ENCODE measurements at places on chromosomes 6 and 20.

GRCh38 chr20:34852298-34852697 is 20.4 kb downstream of the GGT7 start:
- DNase-seq, result no peak

- peak; percentile 86 for DNase-seq
Measured at GRCh38 chr20:62740286-62741141, 31.9 kb downstream of the NTSR1 start.

DNA sequence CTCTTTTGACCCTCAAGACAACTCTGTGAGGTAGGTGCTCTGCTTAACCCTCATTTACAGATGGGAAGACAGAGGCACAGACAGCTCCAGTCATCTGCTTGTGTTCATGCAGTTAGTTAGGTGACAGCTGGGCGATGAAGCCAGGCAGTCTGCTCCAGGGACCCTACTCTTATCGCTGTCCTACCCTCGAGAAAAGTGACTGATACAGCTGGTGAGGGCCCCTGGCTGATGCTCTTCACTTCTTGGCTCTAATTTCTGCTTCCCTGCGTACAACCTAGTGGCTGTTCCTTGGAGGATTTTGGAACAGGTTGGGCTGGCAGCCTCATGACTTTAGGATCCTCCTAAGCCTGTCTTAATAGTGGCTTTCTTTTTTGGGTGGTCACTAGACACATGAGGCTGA is 9.1 kb upstream of the TJAP1 start:
- no peak for DNase-seq

GRCh38 chr6:72219536-72219935 is 333.2 kb downstream of the RIMS1 start:
- DNase-seq, result no peak

DNA sequence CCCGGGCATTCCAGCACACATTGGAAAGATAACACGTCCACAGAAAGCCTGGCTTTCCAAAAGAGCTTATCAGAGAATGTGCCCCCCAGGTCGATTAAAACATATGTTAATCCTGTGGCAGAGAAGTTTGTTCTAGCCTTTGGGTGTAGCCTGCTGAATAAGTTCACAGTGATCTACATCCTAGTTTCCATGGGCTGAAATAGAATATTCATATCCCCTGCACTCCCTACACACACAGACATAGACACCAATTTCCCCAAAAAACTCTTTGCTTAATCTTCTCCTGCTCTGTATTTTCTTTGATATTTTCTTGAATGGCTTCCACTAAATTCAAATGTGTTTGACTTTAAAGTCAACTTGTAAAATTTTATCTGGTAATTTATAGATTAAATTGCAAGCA is 1.6 kb downstream of the LPA start:
- DNase-seq, result no peak

DNA sequence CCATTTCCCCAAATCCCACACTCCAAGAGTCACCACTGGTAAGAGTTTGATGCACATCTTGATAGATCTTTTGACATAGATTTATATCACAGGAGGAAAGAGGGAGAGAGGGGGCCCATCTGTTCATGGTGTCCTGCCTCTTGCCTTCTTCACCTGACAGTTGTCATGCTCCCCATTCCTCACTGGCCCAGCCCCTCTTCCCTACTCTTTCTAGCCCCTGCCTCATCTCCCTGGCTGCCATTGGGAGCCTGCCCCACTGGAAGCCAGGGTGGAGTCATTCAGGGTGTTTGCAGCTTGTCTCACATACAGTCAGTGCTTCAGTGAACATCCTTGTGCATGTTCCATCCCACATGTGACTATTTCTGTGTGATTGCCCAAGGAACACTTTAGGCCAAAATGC is 27.6 kb downstream of the SIRPA start:
- no peak for DNase-seq

DNA sequence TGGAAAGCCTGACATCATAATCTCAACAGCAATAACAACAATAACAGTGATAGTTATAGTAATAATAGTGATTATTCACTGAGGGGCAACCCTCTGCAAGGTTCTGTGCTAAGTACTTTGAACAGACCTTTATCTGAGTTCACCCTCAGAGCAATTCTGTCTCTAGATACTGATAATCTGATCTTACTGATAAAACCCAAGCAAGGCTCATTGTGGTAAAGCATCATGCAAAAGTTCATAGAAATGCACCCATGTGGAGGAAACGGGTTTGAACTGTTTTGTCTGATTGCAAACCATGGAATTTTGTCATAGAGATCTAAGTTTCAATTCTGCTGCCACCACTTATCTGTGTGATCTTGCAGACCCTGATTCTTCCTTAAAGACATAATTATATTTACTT is 1.3 kb upstream of the KIAA0408 start:
- DNase-seq, result no peak

- DNase-seq, result no peak
Measured at GRCh38 chr6:144574796-144575195, 289.7 kb downstream of the UTRN start.

GRCh38 chr6:153102605-153103318 is 28.3 kb downstream of the RGS17 start:
- no peak for DNase-seq

- DNase-seq, result no peak
Measured at GRCh38 chr6:12371641-12372146, 81.5 kb downstream of the EDN1 start.

GRCh38 chr20:17530716-17531664 is at the start of gene BFSP1:
TSS of gene BFSP1 (minus strand) at chr20:17531379. CDS start at chr20:17531329, 50 bp downstream.
- DNase-seq, result no peak

- no peak for DNase-seq
Measured at GRCh38 chr6:110728501-110728900, 86.8 kb downstream of the CDK19 start.

GRCh38 chr6:47724300-47724699 is 25.9 kb downstream of the ADGRF4 start:
- no peak for DNase-seq

GRCh38 chr6:165566088-165566828 is 96.8 kb downstream of the PDE10A start:
- DNase-seq, result no peak

DNA sequence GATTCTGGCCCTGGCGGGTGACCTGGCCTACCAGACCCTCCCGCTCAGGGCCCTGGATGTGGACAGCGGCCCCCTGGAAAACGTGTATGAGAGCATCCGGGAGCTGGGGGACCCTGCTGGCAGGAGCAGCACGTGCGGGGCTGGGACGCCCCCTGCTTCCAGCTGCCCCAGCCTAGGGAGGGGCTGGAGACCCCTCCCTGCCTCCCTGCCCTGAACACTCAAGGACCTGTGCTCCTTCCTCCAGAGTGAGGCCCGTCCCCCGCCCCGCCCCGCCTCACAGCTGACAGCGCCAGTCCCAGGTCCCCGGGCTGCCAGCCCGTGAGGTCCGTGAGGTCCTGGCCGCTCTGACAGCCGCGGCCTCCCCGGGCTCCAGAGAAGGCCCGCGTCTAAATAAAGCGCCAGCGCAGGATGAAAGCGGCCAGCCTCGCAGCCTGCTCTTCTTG is 868 bp upstream of the SLC2A4RG start:
- DNase-seq, result peak; percentile 39

- DNase-seq, result no peak
Measured at GRCh38 chr6:6284221-6284966, 36.1 kb downstream of the F13A1 start.

DNA sequence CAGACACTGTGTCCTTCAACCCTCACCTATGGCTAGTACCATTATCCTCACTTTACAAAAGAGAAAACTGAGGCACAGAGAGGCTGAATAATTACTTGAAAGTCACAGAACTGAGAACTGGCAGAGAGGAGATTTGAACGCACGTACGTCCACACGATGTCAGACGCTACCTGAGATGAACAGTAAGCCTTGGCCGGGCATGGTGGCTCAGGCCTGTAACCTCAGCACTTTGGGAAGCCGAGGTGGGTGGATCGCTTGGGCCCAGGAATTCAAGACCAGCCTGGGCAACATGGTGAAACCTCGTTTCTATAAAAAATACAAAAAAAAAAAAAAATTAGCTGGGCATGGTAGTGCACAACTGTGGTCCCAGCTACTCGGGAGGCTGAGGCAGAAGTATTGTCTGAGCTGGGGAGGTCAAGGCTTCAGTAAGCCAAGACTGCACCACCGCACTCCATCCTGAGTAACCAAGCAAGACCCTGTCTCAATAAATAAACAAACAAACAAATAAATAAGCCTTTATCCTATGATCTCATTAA is 20.5 kb downstream of the GMDS start:
- DNase-seq, result no peak

GRCh38 chr20:50790651-50791277 is 4.1 kb upstream of the BCAS4 start:
- peak; percentile 77 for DNase-seq

GRCh38 chr6:90646940-90647339 is 60.1 kb upstream of the MAP3K7 start:
- DNase-seq, result no peak

- DNase-seq, result no peak
Measured at GRCh38 chr6:125797120-125797885, 6.5 kb downstream of the NCOA7 start.

DNA sequence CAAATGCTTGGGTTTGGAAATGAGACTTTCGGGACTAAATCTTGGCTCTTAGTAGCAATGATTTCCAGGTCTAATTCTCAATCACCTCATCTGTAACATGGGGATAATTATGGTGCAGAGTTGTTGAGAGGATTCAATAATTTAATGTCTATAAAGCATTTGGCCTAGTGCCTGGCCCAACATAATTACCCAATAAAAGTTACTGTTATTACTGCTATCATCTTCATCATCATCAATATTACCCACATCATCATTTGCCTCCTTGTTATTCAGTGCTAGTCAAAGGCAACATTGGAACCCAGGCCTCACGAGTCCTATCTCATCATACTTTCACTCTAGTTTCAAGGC is 34.5 kb upstream of the RSPO3 start:
- DNase-seq, result no peak

GRCh38 chr6:53011979-53012378 is 16.9 kb upstream of the GSTA4 start:
- DNase-seq, result no peak

GRCh38 chr20:20396794-20397193 is 28.9 kb downstream of the INSM1 start:
- no peak for DNase-seq

- no peak for DNase-seq
Measured at GRCh38 chr20:1473246-1474220, 6.9 kb upstream of the NSFL1C start.

DNA sequence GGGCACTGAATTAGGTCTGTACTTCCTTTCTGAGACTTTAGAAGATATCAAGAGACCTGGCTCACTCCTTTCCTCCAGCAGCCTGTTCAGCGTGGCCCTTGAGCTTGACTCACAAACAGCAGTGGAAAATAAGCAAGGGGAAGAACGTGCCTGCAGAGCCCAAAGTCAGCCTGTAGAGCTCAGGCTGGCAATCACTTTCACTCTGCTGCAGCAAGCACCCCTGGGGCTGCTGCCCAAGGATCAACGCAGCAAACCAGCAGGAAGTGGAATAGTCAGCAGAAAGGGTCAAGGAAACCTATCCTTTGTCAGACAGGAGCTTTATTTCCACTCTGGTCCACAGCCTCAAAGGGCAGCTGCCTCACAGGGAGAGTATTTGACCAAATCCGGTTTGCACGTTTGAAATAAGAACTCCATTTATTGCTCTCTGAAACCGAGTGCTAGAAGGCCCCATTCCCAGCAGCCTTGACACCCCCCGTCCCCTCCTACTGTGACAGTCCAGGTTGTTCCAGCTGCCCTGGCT is 77.4 kb downstream of the PRDM1 start:
- peak; percentile 54 for DNase-seq

DNA sequence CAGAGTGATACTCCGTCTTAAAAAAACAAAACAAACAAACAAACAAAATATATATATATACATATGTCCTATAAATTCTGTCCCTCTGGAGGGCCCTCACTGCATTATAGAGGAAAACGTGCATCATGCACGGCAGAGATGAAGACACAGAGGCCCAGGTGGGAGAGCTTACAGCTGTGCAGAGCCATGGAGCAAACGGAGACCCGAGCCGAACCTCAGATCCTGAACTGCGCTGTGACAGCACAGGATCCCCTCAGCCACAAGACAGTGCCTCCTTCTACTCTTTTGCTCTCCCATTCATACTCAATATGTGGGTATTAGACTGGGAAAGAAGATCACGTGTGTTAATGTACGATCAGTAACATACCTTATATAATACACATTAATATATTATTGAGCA is 81.6 kb downstream of the ZNF217 start:
- no peak for DNase-seq

DNA sequence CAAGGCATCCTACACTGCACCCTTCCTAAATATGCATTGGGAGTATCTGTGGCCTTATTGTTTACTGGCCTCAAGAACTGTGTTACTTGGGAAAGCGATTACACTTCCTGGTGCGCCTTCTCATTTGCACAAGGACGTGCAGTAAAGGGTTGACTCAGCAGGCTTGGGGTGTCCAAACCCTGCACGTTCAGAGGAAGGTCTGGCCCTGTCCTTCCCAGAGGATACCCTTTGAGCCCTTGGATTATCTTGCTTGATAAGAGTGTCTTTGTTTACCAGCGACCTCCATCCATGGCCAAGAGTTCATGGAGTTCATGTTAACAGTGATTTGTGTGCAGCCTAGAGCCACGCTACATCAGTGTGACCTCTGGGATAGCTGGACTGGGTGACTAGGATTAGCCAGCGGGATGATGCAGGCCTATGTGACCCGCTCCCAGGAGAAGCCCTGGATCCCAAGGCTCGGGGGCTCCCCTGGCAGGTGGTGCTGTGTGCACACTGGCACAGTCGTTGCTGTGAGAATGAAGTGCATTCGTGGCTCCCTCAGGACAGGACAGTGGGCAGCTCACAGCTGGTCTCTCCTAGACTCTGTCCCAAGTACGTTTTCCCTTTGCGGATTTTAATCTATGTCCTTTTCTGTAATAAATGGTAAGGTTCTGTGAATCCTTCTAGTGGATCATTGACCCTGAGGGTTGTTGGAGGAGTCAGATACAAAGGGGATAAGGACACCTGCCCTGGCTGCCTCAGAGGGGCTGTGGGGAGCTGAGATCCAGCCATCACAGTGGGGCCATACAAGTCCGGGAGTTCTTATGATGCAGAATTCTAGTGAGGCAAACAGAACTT is 73.5 kb downstream of the TTLL2 start:
- DNase-seq, result no peak

DNA sequence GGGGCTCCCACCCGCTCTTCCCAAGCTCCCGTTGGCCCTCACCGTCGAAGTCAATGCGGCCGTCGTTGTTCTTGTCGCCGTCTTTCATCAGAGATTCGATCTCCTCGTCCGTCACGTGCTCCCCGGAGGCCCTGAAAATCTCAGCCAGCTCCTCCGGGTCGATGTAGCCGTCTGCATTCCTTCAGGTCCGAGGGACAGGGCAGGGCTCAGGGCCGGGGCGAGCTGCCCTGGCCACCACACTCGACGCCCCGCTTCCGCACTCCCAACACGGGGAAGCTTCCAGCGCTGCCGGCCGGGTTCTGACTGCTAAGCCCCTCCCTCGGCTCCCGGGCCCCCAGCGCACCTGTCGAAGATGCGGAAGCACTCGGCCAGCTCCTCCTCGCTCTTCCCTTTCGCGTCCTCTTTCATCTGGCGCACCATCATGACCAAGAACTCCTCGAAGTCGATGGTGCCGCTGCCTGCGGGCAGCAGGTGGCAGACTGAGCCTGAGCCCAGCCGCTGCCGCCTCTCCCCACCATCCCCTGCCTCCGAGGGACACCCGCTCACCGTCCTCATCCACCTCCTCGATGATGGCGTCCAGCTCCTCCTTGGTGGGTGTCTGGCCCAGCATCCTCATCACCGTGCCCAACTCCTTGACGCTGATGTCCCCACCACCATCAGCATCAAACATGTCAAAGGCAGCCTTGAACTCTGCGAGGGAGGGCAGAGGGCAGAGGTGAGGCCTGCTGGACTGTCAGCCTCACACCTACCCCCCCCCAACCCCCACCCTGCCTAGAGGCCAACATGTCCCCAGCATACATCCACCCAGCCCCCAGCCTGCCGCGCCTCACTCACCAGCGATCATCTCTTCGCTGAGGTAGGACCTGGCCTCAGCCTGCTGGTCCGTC is 2.9 kb downstream of the TNNC2 start:
- DNase-seq, result peak; percentile 54

Data from CD4-positive, alpha-beta T cell treated with Interleukin-15 for 1 hour (primary cell).